ENCODE measurements at places on chromosomes 5 and 9.
A peak's percentile ranks its signal among the peaks of the same experiment; 100 is the strongest.

DNA sequence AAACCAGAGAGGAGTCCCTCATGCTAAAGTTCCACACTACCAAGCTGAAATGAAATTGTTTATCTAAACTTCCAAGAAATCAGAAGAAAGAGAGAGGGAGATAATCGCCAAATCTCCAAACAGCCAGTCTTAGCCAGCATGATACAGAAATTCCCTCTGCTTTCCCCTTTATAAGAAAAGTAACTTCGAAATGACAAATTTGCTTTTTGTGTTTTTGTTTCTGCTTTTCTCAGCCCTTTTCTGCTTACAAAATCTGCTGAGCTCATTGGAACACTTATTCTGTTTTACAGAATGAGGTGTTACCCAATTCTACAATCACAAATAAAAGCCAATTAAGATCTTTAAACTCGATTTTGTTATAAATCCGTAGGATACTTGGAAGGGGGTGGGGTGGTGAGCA lies 72.9 kb downstream of the SFXN1 start:
- DNase-seq, result no peak

GRCh38 chr9:115717711-115718173 lies 435.8 kb upstream of the PAPPA start:
- DNase-seq, result peak; percentile 75

- DNase-seq, result no peak
Measured at GRCh38 chr5:177357146-177357458, 622 bp upstream of the RGS14 start.

GRCh38 chr5:148962761-148963324 lies 100.0 kb downstream of the SH3TC2 start:
- no peak for DNase-seq

GRCh38 chr5:57437976-57438805 lies 44.4 kb downstream of the ACTBL2 start:
- DNase-seq, result no peak

GRCh38 chr9:18129809-18130334 lies 344.1 kb upstream of the ADAMTSL1 start:
- no peak for DNase-seq

- DNase-seq, result no peak
Measured at GRCh38 chr9:31112491-31112890, 1272.0 kb upstream of the ACO1 start.

GRCh38 chr5:28400076-28400475 lies 1361.7 kb upstream of the CDH9 start:
- DNase-seq, result no peak

GRCh38 chr9:117300371-117301110 lies 114.3 kb downstream of the ASTN2 start:
- DNase-seq, result no peak

DNA sequence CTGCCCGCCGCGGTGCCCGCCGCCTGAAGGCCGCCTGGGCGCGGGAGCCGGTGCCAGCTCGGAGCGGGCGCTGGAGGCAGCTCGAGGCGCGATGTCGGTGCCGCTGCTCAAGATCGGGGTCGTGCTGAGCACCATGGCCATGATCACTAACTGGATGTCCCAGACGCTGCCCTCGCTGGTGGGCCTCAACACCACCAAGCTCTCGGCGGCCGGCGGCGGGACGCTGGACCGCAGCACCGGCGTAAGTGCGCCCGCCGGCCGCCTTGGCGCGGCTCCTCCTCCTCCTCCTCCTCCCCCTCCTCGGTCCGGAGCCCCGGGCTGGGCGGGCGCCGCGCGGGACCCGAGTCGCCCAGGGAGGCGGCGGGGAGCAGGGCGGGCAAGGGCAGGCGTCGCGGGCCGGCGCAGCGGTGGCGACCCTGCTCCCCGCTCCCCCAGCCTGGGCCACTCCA lies 455 bp downstream of the OLFM1 start:
- DNase-seq, result no peak

DNA sequence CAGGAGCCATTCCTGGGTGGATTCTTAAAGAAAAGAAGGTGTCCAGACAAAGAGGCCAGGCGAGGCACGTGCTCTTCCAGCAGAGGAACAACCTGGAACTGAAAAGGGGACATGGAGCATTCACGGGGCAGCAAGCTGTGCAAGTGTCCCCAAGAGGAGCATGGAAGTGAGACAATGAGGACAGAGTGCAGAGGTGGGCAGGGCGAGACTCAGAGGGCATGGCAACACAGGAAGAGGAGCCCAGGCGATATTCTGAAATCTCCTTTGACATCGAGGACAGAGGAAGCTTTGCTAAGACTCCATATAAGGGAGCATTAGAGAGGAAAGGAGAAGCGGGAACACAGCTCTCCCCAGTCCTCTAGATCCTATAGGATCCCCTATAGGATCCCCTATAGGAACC lies 29.4 kb upstream of the SPATA31E1 start:
- DNase-seq, result no peak

DNA sequence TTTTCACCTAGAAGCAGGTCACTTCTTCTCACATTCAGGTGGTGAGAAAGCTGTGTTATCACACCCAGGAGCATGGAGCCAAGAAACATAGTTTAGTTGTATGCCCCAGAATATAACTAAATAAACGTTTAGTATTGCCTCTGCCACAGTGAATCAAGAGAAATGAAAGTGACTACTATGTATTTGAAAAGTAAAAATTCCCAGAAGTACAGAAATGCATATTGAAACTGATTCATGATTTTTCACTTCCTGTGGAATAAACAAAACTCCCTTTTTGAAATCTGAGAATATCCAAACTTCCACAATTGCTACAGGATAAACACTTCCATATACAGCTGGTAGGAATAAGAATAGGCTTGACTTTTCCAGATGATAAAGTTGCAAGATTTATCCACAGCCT lies 15.3 kb upstream of the NINJ1 start:
- DNase-seq, result no peak

- no peak for DNase-seq
Measured at GRCh38 chr5:14331386-14331781, 188.2 kb downstream of the TRIO start.

DNA sequence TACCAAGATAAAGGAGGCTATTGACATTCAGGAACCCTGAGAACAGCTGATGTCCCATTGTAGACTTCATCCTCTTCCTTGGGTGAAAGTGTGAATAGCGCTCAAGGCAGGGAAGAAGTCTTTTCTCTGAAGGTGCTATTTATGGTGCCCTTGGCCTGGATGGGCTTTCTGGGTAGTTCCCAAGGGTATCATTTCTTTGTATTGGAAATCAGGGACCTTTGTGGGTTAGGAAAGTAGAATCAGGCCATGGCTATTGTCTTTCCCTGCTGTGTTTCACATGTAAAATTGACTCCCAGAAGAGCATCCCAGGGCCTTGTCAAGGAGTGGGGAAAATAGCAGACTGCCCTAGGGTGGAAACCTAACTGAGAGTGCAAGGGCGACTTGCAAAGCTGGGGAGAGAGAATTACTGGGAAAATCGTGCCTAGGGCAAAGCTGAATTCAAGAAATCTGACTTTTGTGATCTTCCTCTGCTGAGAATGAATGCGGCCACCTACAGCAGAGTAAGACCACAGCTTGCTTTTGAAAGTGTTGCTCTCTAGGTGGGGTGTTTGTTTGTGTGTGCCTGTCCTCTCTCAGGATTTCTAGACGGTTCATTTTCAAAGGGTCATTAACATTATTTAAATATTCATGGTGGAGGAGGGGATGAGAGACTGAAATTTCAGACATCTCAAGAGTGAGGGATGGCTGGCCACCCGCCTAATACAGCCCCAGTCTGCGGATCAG lies 160.6 kb downstream of the C9orf152 start:
- DNase-seq, result no peak

- DNase-seq, result no peak
Measured at GRCh38 chr9:95061916-95062595, 255.5 kb downstream of the FANCC start.

DNA sequence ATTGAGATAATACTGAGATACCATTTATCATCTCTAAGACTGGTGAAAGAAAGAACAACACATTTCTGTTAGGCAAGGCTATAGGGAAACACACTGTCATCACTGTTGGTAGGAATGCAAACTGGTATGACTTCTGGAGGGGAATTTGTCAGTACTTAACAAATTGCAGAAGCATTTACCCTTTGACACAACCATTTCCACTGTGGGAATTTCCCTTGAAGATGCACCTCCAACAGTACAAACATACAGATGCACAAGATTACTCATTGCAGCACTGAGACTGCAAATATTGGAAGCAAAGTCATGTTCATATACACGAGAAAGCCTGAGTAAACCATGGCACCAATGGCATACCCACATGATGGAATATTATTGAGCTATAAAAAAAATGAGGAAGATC lies 17.6 kb downstream of the GM2A start:
- no peak for DNase-seq

DNA sequence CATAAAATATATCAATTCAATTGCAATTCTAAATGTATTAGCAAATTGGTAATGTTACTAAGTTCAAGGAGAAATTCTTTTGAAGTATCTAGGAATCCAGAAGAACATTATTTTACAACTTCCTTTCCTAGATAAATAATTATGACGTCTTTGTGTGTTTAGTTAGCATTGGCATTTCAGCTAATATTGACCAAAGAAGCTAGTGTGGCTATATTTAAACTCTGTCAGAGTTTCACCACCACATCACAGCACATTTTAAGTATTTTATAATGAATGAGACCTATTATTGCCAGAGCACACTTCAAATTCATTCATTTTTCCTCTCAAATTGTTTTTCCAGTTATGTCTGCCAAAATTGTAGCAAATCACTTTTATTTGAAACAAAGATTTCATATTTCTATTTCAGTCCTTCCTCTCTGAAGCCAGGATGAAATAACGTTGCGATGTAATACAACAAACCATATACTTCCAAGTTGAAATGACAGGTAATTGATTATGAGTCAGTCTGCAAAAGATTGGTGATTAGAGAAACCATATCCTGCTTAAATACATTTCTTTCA lies 18.9 kb downstream of the PLK2 start:
- no peak for DNase-seq

DNA sequence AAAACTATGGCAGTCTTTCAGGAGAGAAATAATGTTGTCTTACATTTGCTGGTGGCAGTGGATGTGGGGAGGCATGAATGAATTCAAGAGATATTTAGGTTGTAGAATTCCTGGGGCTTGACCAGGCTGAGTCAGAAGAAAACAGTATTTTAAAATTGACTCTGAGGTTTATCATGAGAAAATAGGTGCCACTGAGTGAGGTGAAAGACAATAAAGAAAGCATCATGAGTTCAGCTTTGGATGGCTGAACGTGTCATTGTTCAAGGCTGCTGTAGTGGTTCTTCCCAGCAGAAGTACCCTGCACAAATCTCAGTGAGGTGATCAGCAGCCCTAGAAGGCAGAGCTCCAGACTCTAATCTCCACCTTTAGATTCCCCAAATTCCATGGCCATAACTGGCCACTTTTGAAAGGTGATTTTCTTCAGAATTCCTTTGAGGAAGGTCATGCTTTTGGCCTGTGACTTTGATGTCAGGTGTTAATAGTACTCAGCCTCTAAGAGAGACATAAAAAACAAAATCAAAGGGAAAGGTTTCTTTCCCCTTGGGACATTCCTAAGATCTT lies 395.4 kb downstream of the NTRK2 start:
- DNase-seq, result no peak

DNA sequence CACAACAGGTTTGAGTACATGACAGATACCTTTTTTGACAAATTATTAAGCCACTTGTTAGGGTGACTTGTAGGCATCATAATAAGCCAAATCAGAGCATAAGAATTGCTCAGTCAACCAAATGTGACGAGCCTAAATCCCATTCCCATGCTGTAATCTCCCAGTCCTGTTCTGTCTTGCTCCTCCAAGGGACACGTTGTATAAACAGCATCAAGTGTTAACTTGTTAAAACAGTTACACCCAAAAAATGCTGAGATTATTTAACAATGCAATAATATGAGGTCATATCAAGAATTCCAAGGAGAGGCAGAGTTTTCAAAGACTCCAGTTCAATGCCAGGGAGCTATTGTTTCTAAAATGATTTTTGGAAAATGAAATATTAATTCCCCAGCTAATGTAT lies 76.2 kb downstream of the SH3TC2 start:
- no peak for DNase-seq

GRCh38 chr5:58451732-58452565 lies 7.9 kb downstream of the PLK2 start:
- DNase-seq, result no peak

GRCh38 chr5:60972231-60972630 lies 27.2 kb downstream of the NDUFAF2 start:
- no peak for DNase-seq
